CD4-positive, CD25-positive, alpha-beta regulatory T cell (primary cell): ENCODE measurements at places on chromosomes 16 and 17. TPM values are rescaled to one million over a fixed set of nuclear protein-coding genes. Genes with fewer than 3 reads are reported as not detected.

Gene TMC8
- 454 TPM for total RNA-seq

Gene IL34
- not detected for total RNA-seq

Gene SLC6A2
- not detected for total RNA-seq

Gene STX4
- total RNA-seq: 80.7 TPM

DNA sequence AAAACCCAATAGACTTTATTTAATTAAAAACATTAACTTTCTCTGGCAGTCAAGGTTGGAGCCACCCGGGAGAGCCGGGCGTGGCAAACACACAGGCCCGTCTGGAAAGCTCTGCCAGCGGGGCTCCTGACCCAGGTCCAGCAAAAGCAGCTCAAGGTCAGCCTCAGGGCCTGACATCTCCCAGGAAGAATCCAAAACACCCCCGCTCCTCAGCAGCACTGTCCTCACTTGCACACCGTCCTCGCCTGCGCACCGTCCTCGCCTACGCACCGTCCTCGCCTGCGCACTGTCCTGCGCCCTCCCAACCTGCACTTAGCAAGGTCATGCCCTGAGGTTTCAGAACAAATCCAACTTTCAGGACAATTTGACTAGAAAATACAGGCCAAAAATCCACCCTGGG lies 31.4 kb upstream of the RPTOR start:
- no peak for DNase-seq
- no peaks in the 10 kb centered on the region for H3K36me3 ChIP-seq
- H3K4me3 ChIP-seq: no peak overlapping the region
- no peaks in the 10 kb centered on the region for H3K4me1 ChIP-seq

DNA sequence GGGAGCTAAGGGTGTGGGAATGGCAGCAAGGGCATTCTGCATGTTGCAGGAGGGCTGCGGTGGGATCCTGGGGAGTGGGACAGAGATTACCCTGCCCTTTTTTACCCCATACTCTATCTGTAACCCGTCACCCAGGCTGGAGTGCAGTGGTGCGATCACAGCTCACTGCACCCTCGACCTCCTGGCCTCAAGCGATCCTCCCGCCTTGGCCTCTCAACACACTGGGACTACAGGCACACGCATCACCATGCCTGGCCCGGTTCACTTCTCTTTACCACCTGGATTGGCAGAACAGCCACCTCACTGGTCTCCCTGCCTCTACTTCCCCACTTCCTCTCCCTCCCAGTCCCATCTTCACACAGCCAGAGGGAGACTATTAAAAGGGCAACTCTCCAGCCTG lies 9.5 kb downstream of the ZNF385C start:
- no peak overlapping the region for H3K4me3 ChIP-seq
- no peaks in the 10 kb centered on the region for H3K36me3 ChIP-seq
- no peak for DNase-seq
- H3K27me3 ChIP-seq: peaks cover 4% of the 10 kb centered on the region
- H3K4me1 ChIP-seq: no peaks in the 10 kb centered on the region
- H3K27ac ChIP-seq: no peak overlapping the region

GRCh38 chr16:1884889-1885288 lies 12.9 kb upstream of the MEIOB start:
- H3K4me3 ChIP-seq: no peak overlapping the region
- no peaks in the 10 kb centered on the region for H3K27me3 ChIP-seq
- DNase-seq: no peak
- H3K4me1 ChIP-seq: no peaks in the 10 kb centered on the region
- no peak overlapping the region for H3K27ac ChIP-seq
- no peaks in the 10 kb centered on the region for H3K36me3 ChIP-seq

DNA sequence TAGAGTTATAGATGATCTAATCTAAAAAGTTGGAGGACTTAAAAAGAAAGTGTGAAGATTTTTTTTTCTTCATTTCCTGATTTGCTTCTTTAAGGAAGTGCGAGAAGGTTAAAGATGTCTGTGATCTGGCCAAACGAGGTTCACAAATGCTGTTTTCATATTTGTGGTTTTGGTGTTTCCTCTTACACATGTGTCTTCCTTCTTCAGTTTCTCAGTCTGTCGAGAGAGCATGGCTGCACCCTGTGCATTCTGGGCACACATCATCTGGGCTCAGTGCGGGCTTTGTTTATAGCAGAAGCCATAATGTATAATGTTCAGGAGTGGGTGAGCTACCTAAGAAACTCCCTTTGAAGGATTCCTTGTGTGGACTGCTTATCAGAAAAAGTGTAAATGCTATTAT lies 260.4 kb upstream of the TBX2 start:
- no peaks in the 10 kb centered on the region for H3K27me3 ChIP-seq
- peak overlapping the region; percentile 56 for H3K4me3 ChIP-seq
- peak; percentile 87 for DNase-seq
- no peaks in the 10 kb centered on the region for H3K36me3 ChIP-seq
- peaks cover 15% of the 10 kb centered on the region for H3K4me1 ChIP-seq

GRCh38 chr16:87918338-87918737 lies 18.0 kb downstream of the CA5A start:
- no peaks in the 10 kb centered on the region for H3K27me3 ChIP-seq
- H3K36me3 ChIP-seq: no peaks in the 10 kb centered on the region
- H3K4me3 ChIP-seq: no peak overlapping the region
- H3K4me1 ChIP-seq: no peaks in the 10 kb centered on the region
- no peak overlapping the region for H3K27ac ChIP-seq
- no peak for DNase-seq

DNA sequence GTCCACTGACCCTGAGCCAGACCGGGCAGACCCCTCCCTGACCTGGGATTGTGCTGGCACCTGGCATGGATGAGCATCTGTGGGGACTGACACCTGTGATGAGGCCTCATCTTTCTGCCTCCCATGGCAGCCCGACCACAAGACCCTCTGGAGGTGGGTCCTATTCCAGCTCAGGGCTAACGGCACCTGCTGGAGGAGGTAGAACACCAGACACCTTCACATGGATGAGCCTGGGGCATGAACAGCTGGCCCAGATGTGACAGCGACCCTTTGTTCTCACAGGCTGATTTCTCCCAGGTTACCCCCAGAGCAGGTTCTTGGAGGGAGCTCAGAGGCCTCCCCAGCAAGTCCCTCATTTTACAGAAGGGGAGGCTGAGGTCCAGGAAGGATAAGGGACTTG lies 46.4 kb upstream of the PIK3R6 start:
- no peak for DNase-seq
- H3K36me3 ChIP-seq: peaks cover 78% of the 10 kb centered on the region
- H3K27me3 ChIP-seq: no peaks in the 10 kb centered on the region
- H3K4me1 ChIP-seq: peaks cover 5% of the 10 kb centered on the region
- H3K4me3 ChIP-seq: no peak overlapping the region

GRCh38 chr17:8122924-8123694 lies 797 bp downstream of the HES7 start:
- H3K36me3 ChIP-seq: no peaks in the 10 kb centered on the region
- peak overlapping the region; percentile 51 for H3K4me3 ChIP-seq
- peak; percentile 61 for DNase-seq
- H3K27me3 ChIP-seq: peaks cover 7% of the 10 kb centered on the region
- H3K4me1 ChIP-seq: peaks cover 82% of the 10 kb centered on the region

GRCh38 chr17:13114601-13115031 lies 96.8 kb upstream of the ELAC2 start:
- H3K4me3 ChIP-seq: no peak overlapping the region
- H3K27me3 ChIP-seq: no peaks in the 10 kb centered on the region
- H3K36me3 ChIP-seq: no peaks in the 10 kb centered on the region
- DNase-seq: no peak

GRCh38 chr17:80501741-80502577 lies 25.6 kb upstream of the NPTX1 start:
- peaks cover 5% of the 10 kb centered on the region for H3K4me1 ChIP-seq
- DNase-seq: no peak
- no peaks in the 10 kb centered on the region for H3K27me3 ChIP-seq
- no peak overlapping the region for H3K4me3 ChIP-seq

- peaks cover 15% of the 10 kb centered on the region for H3K27me3 ChIP-seq
- no peak overlapping the region for H3K27ac ChIP-seq
- peaks cover 47% of the 10 kb centered on the region for H3K4me1 ChIP-seq
- no peaks in the 10 kb centered on the region for H3K36me3 ChIP-seq
These were observed 11.9 kb downstream of the TBX2 start for GRCh38 chr17:61411261-61412142.

GRCh38 chr16:85288869-85289660 lies 176.8 kb upstream of the CIBAR2 start:
- no peaks in the 10 kb centered on the region for H3K36me3 ChIP-seq
- H3K4me1 ChIP-seq: no peaks in the 10 kb centered on the region
- H3K4me3 ChIP-seq: no peak overlapping the region
- no peaks in the 10 kb centered on the region for H3K27me3 ChIP-seq
- no peak overlapping the region for H3K27ac ChIP-seq
